ENCODE measurements at places on chromosomes 12 and 14.

DNA sequence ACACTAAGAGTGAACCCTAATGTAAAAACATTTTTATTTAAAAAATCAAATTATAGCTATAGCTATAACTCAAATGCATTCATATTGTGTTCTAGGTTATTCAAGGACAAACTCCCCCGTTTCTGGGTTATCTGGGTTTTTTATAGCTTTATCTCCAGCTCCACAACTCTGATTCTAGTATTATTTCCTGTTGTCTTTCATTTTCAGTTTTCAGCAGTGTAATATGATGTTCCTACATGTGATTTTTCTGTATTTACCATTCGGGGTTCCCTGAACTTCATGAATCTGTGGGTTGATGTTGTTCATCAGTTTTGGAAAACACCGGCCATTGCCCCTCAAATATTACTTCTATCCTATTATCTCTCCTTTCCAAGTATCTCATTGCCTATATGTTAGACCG is 221.9 kb upstream of the FOXN3 start:
- no peak for DNase-seq

DNA sequence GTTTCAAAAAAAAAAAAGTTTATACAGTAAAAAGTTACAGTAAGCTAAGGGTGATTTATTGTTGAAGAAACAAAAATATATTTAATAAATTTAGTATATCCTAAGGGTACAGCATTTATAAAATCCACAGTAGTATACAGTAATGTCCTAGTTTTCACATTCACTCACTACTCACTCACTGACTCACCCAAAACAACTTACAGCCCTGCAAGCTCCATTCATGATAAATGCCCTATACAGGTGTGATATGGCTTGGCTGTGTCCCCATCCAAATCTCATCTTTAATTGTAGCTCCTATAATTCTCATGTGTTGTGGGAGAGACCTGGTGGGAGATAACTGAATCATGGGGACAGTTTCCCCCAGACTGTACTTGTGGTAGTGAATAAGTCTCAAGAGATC is 61.7 kb downstream of the TC2N start:
- no peak for DNase-seq

DNA sequence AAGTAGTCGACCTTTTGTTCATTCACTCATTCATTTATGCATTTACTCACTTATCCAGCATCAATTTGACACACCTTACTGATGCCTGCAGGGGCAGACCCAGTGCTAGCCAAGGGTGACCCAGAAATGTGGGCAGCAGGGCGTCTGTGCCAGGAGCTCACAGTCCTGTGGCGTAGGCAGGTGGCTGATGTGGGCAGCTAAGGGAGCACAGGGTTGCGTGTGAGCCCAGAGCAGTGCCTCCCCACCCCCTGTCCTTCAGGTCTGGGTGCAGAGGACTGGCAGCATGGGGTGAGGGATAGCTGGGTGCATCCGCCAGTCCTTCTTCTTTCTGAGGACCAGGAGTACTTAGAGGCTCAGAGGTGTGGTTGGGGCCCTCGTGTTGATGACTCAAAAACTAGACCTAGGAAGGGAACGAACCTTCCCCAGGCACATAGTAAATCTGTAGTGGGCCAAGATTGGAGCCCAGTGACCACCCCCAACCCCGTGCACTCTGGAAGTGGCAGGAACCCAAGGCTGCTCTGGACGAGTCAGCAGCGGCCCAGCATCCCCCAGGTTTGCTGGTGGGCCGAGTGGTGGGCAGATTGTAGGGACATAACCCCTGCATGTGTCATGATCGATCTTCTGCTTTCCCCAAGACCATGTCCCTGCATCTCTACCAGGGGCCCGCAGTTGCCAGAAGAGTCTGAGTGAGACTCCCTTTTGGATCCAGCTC is 63.9 kb downstream of the BEGAIN start:
- no peak for DNase-seq

DNA sequence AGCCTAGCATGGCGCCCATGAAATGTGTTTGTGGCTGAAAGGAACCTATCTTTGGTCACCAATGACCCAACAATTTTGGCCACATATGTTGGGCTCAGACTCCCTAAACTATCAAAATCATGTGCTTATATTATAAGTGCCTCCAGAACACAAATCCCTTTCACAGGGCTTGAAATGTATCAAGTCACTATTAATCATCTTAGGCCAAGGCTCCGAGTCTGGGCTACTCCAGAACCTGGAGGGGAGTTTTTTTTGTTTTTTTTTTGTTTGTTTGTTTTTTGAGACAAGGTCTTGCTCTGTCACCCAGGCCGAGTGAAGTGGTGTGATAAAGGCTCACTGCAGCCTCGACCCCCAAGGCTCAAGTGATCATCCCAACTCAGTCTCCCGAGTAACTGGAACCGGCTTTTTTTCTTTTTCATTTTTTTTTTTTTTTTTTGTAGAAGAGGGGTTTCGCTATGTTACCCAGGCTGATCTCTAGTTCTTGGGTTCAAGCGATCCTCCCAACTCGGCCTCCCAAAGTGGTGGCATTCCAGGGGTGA is 989 bp upstream of the DRAM1 start:
- DNase-seq, result no peak

- DNase-seq, result peak; percentile 76
Observed at GRCh38 chr12:53743266-53744129, 8.3 kb downstream of the CISTR start.

DNA sequence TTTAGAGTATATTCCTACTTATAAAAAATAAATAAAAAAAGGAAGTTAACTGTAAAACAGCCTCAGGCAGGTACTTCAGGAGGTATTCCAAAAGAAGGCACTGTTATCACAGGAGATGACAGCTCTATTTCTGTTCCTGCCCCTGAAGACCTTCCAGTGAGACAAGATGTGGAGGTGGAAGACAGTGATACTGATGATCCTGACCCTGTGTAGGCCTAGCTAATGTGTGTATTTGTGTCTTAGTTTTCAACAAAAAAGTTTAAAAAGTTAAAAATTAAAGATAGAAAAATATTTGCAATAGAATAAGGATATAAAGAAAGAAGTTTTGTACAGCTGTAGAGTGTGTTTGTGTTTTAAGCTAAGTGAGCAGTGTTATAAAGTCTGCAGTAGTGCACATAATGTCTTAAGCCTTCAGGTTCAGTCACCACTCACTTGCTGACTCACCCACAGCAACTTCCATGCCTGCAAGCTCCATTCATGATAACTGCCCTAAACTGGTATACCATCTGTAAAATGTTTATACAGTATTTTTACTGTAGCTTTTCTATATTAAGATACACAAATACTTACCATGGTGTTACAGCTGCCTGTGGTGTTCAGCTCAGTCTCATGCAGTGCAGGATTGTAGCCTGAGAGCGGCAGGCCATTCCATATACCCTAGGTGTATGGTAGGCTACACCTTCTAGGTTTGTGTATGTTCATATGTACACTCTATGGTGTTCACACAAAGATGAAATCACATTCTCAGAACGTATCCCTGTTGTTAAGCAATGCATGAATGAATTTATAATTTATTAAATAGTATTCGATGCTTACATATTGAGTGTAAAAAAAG is 121.1 kb downstream of the ANO6 start:
- DNase-seq, result no peak

GRCh38 chr14:39372656-39373055 is 59.6 kb downstream of the FBXO33 start:
- DNase-seq, result no peak

- peak; percentile 35 for DNase-seq
Observed at GRCh38 chr12:106956048-106956578, 406 bp downstream of the TMEM263 start.

DNA sequence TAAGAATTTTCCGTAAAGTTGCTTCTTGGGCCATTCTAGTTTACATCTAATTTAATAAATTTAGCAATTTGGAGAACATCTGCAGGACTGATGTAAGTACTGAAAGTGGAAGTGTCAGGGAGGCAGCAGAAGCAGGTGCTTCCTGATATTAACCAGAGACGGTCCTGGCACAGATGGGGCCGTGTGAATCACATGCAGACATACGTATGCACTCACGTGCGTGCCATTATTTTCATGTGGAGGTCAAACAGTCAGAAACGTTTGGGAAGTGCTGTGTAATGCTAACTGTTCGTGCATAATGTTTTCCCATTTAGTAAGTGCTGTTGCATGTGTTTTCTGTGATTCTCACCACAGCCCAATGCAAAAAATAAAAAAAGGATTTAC is 87.8 kb upstream of the DYNC1H1 start:
- DNase-seq, result peak; percentile 59

DNA sequence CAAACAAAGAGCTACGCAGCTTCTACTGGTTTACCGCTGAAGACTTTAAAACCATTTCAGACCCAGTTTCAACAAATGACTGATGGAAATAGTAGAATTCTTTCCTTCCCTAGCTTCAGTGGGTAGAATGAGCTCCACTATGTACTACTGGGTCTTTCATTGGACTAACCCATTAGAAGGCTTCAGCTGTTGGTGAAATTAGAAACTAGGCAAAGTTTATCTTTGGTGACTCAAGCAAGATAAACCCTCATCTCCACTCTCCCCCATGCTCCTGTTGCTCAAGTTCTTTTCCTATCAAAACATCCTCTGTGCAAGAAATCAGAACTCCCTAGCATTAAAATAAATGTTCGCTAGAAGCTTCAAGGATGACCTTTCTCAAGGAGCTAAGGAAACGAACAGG is 159.2 kb downstream of the PAWR start:
- DNase-seq, result no peak

GRCh38 chr14:64507376-64508156 is 3.0 kb downstream of the ZBTB1 start:
- DNase-seq, result no peak

- peak; percentile 76 for DNase-seq
Observed at GRCh38 chr14:77319422-77319821, 1.3 kb downstream of the POMT2 start.

GRCh38 chr12:109147954-109148353 is 31.6 kb downstream of the ACACB start:
- DNase-seq, result no peak

DNA sequence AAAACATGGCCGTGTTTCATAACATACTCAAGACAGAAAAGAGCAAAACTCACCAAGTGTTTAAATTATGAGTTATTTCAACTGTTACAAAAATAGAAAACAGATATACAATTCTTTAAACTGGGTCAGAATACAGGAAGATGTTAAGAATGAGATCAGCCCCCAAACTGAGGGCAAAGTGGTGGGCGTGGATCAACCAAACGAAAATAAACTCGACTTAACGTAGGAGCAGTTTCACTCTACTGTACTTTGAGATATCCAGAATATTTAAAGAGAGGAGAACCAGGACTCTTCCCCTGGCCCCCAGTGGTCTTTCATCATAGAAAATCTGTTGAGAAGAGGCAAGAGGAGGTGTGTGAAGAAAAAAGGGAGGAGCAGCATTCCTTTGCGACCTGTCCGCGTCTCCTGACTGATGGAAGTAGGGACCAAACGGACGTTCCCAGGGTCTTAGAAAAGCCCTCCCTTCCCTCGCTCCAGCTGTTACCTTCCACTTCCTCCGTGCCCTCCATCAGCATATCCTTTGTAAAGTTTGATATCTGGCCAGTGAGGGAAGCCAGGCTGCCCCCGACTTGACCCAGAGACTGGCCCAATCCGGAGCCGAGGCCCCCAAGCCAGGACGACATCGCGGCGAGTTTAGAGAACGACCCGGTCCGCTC is 668 bp downstream of the TRIP11 start:
- DNase-seq, result peak; percentile 35

- no peak for DNase-seq
Observed at GRCh38 chr14:91875525-91876286, 8.4 kb upstream of the TC2N start.

All from pons (tissue), 1 donor.